ENCODE measurements at places on chromosomes 5 and 9.

- no peak for ATAC-seq
Observed at GRCh38 chr5:77306531-77306930, 96.1 kb downstream of the PDE8B start.

DNA sequence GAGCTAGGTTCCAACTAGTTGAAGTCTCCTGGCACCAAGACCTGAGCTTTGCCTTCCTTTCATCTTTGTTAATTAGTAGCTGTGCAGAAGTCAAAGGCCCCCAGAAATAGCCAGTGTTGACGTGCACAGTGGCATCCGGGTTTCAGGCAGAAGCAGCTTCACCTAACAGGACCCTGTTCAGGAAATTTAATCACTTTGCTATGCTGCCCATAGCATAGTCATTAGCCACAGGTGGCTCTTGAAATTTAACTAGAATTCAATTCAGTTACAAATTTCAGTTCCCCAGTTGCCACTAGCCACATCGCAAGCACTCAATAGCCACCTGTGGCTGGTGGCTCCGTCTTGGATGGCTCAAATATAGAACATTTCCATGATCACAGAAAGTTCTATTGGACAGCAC lies 179.1 kb downstream of the GOLPH3 start:
- ATAC-seq: no peak

- ATAC-seq: no peak
Observed at GRCh38 chr5:15524712-15525111, 24.7 kb downstream of the FBXL7 start.

DNA sequence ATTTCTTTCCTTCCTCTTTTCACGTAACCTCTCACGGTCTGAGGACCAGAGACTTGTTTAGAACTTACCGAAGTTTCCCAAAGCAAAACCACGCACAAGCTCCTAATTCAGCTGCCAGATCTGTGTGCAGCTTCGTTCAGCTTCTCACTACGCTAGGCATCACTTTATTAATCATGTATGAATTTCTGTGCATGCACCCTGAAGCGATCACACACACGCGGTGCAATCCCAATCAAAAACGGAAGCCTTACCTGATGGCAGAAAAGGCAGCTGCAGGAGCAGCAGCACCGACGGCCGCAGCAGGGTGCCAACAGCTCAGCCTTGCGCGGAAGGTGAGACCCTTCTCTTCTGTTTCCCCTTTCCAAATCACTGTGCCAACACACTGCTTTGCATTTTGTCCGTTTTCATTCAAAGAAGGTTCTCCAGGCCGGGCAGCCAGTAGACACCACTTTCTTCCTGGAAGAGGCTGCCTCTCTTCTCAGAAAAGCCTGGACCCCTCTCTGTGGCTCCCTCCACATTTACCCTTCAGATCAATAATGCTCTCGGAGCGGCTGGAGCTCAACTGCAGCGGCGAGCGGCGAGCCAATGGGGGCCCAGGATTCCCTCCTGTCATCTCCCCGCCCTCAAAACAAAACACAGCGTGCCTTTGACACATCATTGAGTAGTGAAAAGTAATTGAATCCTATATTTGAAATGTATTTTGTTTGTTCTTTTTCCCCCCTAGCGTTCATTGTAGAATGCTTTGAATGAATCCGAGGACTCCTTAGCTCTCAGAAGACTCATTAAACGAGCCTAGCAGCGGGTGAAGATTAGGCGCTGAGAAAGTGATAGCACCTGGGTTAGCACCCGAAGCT lies at the start of gene CDH12:
TSS of gene CDH12 (minus strand) at position 538 of the 854 bp plus-strand sequence.
- ATAC-seq: peak; percentile 71

GRCh38 chr5:168681556-168682183 lies 102.5 kb upstream of the PANK3 start:
- no peak for ATAC-seq

DNA sequence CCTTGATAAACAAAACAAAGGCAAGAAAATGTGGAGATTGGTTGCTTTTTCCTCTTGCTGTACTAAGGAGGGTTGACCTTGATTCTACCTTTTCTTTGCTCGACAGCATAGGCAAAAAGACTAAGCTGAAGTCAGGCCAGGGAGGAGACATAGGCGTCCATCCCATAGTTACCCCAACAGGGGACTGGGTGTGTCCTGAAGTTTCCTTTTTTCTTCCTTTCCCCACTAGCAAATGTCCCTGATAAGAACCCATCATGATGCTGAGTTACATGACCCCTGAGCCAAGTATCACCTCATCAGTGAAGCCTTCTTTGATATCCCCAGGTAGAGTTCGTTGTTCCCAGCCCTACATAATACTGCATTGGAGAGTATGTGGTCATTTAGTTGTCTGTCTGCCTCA lies 9.9 kb upstream of the SHROOM1 start:
- ATAC-seq: no peak

- peak; percentile 44 for ATAC-seq
Observed at GRCh38 chr5:180618829-180619562, 27.7 kb upstream of the SCGB3A1 start.

DNA sequence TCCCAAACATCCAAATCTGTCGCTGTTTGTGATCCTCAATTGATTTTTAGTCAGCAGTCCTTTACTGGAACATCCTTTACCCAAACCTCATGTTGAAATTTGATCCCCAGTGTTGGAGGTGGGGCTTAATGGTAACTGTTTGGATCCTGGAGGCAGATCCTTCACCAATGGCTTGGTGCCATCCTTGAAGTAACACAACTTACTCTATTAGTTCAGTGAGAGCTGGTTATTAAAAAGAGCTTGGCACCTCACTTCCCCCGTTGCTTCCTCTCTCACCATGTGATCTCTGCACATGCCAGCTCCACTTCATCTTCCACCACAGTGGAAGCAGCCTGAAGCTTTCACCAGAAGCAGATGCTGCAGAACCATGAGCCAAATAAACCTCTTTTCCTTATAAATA lies 40.3 kb downstream of the DNAJB5 start:
- no peak for ATAC-seq

GRCh38 chr5:39464088-39464487 lies 39.3 kb upstream of the DAB2 start:
- no peak for ATAC-seq

DNA sequence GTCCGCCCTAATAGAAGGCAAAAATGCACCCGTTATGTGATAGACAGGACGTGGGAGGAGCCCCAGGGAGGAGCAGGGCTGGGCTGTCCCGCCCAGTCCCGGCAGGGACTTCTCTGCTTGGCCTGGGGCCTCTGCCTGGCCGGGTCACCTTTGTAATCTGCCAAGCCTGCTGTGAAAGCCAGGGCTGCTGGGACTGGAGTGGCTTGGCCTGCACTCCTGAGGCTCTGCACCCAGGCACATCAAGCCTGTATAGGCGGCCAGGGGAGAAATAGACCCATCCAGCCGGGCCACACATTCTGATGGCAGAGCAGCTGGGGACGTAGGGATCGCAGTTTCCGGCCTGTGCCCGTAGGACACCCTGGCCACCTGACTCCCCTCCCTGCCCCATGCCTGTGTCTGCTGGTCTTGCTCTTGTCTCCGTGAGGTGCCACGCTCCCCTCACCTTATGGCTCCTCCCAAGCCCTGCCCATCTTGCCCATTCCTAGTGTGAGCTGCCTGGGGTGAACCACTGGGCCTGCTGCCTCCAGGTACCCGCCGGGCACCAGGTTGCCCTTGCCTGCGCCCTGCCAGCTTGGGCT lies 28.1 kb downstream of the DYNC2I2 start:
- no peak for ATAC-seq

DNA sequence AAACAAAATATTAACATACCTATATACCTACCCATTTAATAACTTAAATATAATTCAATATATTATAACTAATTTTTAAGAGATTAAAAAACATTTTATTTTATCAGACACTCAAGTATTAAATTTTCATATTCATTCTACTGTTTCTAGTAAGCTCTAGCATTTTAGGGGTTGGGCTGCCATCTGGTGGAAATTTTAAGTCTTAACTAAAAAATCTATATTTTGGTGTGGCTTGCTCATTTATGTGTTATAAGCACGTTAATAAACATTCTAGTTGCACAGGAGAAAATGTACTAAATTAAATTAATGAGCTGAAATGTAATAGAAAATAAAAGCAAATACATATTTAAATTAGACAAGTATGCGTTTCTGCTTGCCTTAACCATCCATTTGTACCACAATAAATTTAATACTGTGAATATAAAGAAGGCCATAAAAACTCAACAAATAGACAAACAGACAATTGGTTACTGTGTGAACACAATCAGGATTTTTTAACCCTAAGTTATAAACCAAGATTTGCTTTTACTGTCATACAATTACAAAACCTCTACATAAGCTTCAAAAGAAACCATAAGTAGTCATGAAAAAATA lies 1728.3 kb upstream of the CDH9 start:
- ATAC-seq: no peak

- ATAC-seq: no peak
Observed at GRCh38 chr5:93831449-93831848, 90.0 kb upstream of the POU5F2 start.

- peak; percentile 10 for ATAC-seq
Observed at GRCh38 chr9:129568560-129569501, 52.1 kb downstream of the C9orf50 start.
